ENCODE measurements at places on chromosomes 4 and X. TPM values are rescaled to one million over a fixed set of nuclear protein-coding genes. Genes with fewer than 3 reads are reported as not detected.

GRCh38 chrX:110045421-110045820 lies 42.5 kb downstream of the TMEM164 start:
- no peak for DNase-seq

- DNase-seq, result no peak
These were observed 22.5 kb downstream of the RWDD4 start for GRCh38 chr4:183636503-183636902.

GRCh38 chr4:110418641-110419040 lies 57.3 kb upstream of the ENPEP start:
- DNase-seq, result no peak

GRCh38 chr4:163300445-163300844 lies 32.0 kb downstream of the NPY1R start:
- DNase-seq, result no peak

GRCh38 chr4:17740702-17741101 lies 40.7 kb downstream of the FAM184B start:
- DNase-seq, result no peak

The CXorf65 gene
- 3.0 TPM for total RNA-seq

GRCh38 chr4:47930971-47931804 lies 16.8 kb upstream of the NFXL1 start:
- no peak for DNase-seq

The MND1 gene
- 0.98 TPM for total RNA-seq
